ENCODE measurements at places on chromosomes 2 and 18. TPM values are rescaled to one million over a fixed set of nuclear protein-coding genes. Genes with fewer than 3 reads are reported as not detected.

The ITGB6 gene
- 0.13 TPM for total RNA-seq

The IMP4 gene
- 48.5 TPM for total RNA-seq

The CELF4 gene
- not detected for total RNA-seq

The SPDYA gene
- total RNA-seq, result 1.2 TPM

The IL36B gene
- not detected for total RNA-seq

The ADRA2B gene
- not detected for total RNA-seq

The SLC5A7 gene
- total RNA-seq, result not detected

The EVX2 gene
- not detected for total RNA-seq

The SIX3 gene
- total RNA-seq, result not detected

The PID1 gene
- not detected for total RNA-seq

The BOLL gene
- not detected for total RNA-seq

The RBM44 gene
- total RNA-seq, result 0.63 TPM

The LRRC30 gene
- total RNA-seq, result not detected

- no peak overlapping the region for H3K27ac ChIP-seq
- DNase-seq, result no peak
- peaks cover 71% of the 10 kb centered on the region for H3K27me3 ChIP-seq
- no peaks in the 10 kb centered on the region for H3K4me1 ChIP-seq
Measured at GRCh38 chr18:36303211-36303844, 5.8 kb downstream of the FHOD3 start.

- H3K27me3 ChIP-seq, result peaks cover 10% of the 10 kb centered on the region
- peaks cover 13% of the 10 kb centered on the region for H3K4me1 ChIP-seq
- peaks cover 7% of the 10 kb centered on the region for H3K36me3 ChIP-seq
- no peak for DNase-seq
- no peak overlapping the region for H3K4me3 ChIP-seq
Measured at GRCh38 chr2:10252661-10253060, 50.0 kb upstream of the HPCAL1 start.

- no peak overlapping the region for H3K27ac ChIP-seq
- no peak overlapping the region for H3K4me3 ChIP-seq
- H3K36me3 ChIP-seq, result no peaks in the 10 kb centered on the region
- H3K4me1 ChIP-seq, result no peaks in the 10 kb centered on the region
- no peaks in the 10 kb centered on the region for H3K27me3 ChIP-seq
- no peak for DNase-seq
Measured at GRCh38 chr2:114534116-114535084, 92.0 kb downstream of the DPP10 start.

DNA sequence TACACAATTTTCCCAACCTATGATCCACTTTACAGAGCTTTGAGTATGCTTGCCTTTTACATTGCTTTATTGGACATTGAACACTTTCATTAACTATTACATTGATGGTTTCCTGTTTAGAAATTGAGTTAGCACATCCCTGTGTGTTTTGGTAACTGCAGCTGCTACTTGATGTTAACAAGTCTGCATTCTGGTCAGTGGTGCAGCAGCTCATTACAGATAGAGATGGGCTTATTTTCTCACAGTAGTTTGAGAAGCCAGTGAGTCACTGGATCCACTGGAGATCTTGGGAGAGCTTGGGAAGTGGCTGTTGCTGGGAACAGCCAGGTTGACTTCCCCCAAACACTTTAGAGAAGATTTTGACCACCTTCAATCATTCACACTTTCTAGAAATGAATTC is 150.5 kb downstream of the ARHGAP15 start:
- peaks cover 15% of the 10 kb centered on the region for H3K27me3 ChIP-seq
- H3K4me1 ChIP-seq, result no peaks in the 10 kb centered on the region
- H3K36me3 ChIP-seq, result no peaks in the 10 kb centered on the region
- H3K4me3 ChIP-seq, result no peak overlapping the region
- DNase-seq, result no peak

GRCh38 chr2:57920342-57920939 is 126.2 kb upstream of the VRK2 start:
- no peaks in the 10 kb centered on the region for H3K36me3 ChIP-seq
- peaks cover 42% of the 10 kb centered on the region for H3K27me3 ChIP-seq
- H3K4me1 ChIP-seq, result no peaks in the 10 kb centered on the region
- H3K27ac ChIP-seq, result no peak overlapping the region
- no peak for DNase-seq

GRCh38 chr2:174336501-174337336 is 2.0 kb downstream of the SP9 start:
- H3K4me3 ChIP-seq, result peak overlapping the region; percentile 44
- no peak overlapping the region for H3K27ac ChIP-seq
- peaks cover 72% of the 10 kb centered on the region for H3K27me3 ChIP-seq
- DNase-seq, result no peak
- H3K4me1 ChIP-seq, result peaks cover 40% of the 10 kb centered on the region

GRCh38 chr18:33115917-33116316 is 324.6 kb downstream of the CCDC178 start:
- no peaks in the 10 kb centered on the region for H3K36me3 ChIP-seq
- no peak for DNase-seq
- H3K4me3 ChIP-seq, result no peak overlapping the region
- H3K4me1 ChIP-seq, result peaks cover 4% of the 10 kb centered on the region

DNA sequence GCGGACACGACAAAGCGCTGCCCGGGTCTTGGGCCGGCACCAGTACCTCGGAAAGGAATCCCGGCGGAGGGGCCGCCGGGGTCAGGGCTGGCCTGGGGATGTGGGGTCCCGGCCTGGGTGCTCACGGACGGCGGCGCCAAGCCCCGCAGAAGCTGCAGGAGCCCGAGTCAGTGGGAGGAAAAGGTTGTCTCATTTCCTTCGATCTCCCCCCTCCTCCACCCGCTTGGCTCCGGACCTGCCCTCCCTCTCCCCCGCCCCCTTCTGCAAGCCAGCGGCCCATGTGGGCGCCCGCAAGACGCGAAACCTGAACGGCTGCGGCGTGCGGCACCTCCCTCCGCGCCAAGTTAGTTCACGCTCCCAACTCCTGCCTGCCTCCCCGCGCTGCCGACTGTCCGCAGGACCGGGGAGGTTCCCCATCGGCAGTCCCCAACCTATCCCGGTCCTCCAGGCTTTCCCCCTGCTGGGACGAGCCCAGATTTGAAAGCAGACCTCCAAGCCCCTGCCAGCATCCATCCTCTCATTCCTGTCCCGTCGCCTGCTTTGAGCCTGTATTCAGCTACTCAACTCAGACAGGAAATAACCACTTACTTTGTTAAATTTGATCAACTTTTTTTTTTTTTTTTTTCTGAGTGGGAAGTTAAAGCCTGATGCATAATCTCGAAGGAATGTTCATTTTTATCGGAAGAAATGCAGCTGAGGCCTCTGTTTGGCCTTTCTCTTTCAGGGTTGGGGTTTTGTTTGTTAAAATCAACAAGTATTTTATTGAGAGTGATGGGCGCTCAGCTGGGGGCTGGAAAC is at the start of gene EVA1A:
Gene EVA1A (minus strand): TSS at position 172 of the 798 bp plus-strand sequence. CDS start 42,799 bp downstream, outside the sequence.
- H3K4me1 ChIP-seq, result peaks cover 57% of the 10 kb centered on the region
- DNase-seq, result peak; percentile 87
- H3K27me3 ChIP-seq, result no peaks in the 10 kb centered on the region
- peak within 1 kb of the TSS; percentile 98 for H3K4me3 ChIP-seq

DNA sequence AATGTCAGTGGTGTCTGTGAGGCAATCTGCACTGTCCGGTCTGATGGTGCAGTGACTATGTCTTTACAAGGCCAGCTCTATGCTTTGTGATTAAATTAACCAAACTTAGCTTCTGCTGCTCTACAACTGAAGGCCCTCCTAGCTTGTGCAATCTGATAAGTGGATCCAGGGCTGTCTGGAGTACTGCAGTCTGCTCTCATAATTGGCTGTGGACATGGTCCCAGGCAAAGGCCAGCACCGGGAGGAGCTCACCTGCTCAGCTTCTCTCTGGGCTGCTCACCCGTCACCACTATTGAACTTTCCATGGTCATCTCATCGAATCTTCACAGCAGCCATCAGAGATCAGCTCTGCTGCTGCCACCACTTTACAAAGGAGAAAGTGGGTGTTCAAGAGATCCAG is 13.0 kb upstream of the APCDD1 start:
- H3K4me1 ChIP-seq, result peaks cover 1% of the 10 kb centered on the region
- H3K27me3 ChIP-seq, result peaks cover 40% of the 10 kb centered on the region
- DNase-seq, result peak; percentile 54
- no peak overlapping the region for H3K4me3 ChIP-seq
- H3K36me3 ChIP-seq, result no peaks in the 10 kb centered on the region
- no peak overlapping the region for H3K27ac ChIP-seq

DNA sequence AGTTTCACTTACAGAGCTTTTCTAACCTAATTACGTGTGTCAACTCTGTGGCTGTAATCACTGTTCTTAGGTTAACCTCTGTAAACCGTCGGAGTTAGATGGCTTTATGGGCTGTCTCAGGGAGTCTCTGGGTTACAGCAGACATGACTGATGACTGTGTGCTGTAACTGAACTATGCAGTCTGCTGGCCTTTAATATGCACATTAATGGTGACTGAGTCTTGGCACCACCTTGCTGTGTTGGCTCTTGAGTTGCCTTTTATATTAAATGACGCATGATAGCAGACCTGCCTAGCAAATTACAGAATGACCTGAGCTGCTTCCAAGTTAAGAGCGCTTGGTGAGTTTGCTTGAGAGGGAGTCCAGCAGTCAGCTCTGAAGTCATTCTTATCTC is 90.1 kb downstream of the ACKR3 start:
- no peaks in the 10 kb centered on the region for H3K27me3 ChIP-seq
- no peak overlapping the region for H3K4me3 ChIP-seq
- peaks cover 46% of the 10 kb centered on the region for H3K4me1 ChIP-seq
- no peak overlapping the region for H3K27ac ChIP-seq
- no peaks in the 10 kb centered on the region for H3K36me3 ChIP-seq

- no peak overlapping the region for H3K4me3 ChIP-seq
- H3K27me3 ChIP-seq, result no peaks in the 10 kb centered on the region
- H3K27ac ChIP-seq, result no peak overlapping the region
- H3K4me1 ChIP-seq, result peaks cover 12% of the 10 kb centered on the region
Measured at GRCh38 chr2:40178971-40179370, 272.9 kb downstream of the SLC8A1 start.

GRCh38 chr2:99961196-99961913 is 181.0 kb downstream of the AFF3 start:
- peaks cover 42% of the 10 kb centered on the region for H3K4me1 ChIP-seq
- H3K4me3 ChIP-seq, result no peak overlapping the region
- H3K27ac ChIP-seq, result peak overlapping the region; percentile 39
- no peaks in the 10 kb centered on the region for H3K27me3 ChIP-seq

DNA sequence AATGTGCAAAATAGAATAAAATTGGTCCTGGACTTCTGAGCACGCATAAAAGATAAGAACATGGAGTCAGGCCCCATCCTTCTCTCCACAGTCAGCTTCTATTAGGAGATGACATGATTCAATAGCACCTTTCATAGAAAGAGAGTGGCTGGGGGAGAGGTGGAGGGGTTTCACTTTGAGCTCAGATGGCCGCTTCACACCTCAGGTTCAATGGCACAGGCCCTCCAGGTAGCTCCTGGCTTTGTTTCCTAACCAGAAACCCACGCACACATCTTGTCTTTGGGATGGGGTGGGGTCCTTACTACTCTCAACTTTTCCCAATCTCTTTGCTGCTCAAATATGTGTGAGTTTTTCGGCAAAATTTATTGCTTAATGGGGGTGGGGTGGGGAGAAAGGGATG is 332.3 kb downstream of the CLIP4 start:
- H3K27ac ChIP-seq, result no peak overlapping the region
- no peaks in the 10 kb centered on the region for H3K27me3 ChIP-seq
- no peak overlapping the region for H3K4me3 ChIP-seq
- H3K4me1 ChIP-seq, result peaks cover 19% of the 10 kb centered on the region
- no peak for DNase-seq

- no peak for DNase-seq
- H3K36me3 ChIP-seq, result peaks cover 7% of the 10 kb centered on the region
- peaks cover 4% of the 10 kb centered on the region for H3K4me1 ChIP-seq
- no peaks in the 10 kb centered on the region for H3K27me3 ChIP-seq
Measured at GRCh38 chr2:152155209-152155608, 20.4 kb downstream of the STAM2 start.

GRCh38 chr2:238754259-238754658 is 93.6 kb upstream of the TWIST2 start:
- H3K36me3 ChIP-seq, result no peaks in the 10 kb centered on the region
- no peaks in the 10 kb centered on the region for H3K4me1 ChIP-seq
- H3K27ac ChIP-seq, result no peak overlapping the region
- no peaks in the 10 kb centered on the region for H3K27me3 ChIP-seq
- DNase-seq, result no peak

DNA sequence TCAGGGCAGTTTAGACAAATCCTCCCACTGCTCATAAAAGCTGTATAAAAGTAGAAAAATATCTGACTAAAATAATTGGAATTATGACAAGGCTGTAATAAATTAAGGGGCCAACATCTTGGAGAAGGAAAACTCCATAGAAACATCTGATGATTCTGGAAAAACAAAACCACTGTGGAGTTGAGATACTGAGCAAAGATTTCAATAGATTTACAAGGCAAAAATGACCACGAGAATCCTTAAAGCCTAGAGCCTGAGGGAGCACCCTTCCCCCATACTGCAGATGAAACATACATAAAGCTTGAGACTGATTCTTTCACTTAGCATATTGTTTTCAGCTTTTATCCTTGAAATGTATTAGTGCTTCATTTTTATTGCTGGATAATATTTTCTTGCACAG is 286.4 kb upstream of the MMADHC start:
- no peak for DNase-seq
- H3K4me1 ChIP-seq, result peaks cover 3% of the 10 kb centered on the region
- H3K36me3 ChIP-seq, result no peaks in the 10 kb centered on the region
- H3K27me3 ChIP-seq, result no peaks in the 10 kb centered on the region

DNA sequence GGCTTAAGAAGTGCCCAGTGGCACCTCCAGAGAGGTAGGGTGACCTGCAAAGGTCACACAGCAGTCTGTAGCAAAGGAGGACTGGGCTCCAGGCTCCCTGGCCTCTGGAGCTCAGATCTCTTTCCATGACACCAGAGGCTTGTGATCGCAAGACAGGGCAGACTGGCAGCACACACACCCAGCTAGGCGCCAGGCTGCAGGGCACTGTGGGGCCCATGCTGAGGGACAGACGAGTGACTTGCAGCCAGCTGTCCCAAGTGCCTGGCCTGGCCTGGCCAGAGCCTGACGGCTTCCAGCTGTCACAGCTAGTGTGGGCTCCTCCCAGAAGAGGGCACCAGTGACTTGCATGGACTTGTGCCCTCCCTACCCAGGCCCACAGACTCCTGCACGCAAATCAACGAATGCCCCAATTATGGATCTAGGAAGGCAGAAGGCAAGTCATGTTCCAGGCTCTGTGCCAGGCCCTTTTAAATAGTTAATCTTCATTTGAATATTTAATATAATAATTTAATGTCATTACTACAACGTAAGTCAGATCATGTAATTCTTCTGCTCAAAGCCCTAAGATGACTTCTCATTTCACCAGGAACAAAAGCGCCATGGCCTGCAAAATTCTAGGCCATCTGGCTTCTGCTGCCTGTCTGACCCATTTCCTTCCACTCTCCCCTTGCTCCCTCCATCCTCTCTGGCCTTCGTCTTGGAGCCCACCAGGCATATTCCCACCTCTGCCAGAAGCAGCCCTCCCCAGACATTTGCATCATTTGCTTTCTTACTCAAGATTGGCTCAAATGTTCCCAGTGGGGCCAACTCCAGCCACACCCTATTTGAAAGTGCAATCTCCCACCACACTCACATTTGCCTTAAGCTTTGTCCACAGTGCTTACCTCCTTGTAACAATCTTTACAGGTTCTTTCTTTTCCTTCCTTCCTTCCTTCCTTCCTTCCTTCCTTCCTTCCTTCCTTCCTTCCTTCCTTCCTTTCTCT is 3.7 kb upstream of the SPEG start:
- no peak for DNase-seq
- H3K27me3 ChIP-seq, result peaks cover 1% of the 10 kb centered on the region
- no peak overlapping the region for H3K27ac ChIP-seq
- peaks cover 1% of the 10 kb centered on the region for H3K4me1 ChIP-seq
- H3K4me3 ChIP-seq, result no peak overlapping the region

Measured in osteocyte (in vitro differentiated cells).